ENCODE measurements at places on chromosomes 1 and 21.
A peak's percentile ranks its signal among the peaks of the same experiment; 100 is the strongest.

DNA sequence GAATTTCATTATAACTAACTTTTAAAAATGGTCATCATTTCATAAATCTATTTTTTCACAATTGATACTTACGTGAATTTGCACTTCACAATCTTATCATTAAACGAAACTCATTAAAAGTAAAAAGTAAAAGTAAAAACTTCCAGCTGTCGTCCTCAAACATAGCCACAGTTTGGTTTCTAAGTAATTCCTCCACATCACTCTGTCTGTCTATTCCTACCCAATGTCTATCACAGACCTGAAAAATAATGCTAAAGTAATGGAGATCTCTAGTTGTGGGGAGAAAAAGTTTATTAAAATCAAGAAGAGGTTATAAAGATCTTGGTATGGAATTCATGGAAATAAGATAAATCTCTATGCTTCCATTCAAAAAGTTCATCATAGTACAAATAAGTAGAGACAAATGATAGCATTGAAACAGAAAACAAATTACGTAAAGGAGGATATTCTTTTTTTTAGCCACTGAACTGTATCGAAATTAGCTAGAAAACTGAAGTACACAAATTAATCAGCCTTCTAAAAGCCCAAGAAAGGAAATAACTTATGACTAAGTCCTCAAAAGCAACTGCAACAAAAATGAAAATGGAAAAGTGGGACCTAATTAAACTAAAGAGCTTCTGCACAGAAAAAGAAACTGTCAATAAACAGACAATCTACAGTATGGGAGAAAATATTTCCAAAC is 148.6 kb downstream of the TIAM1 start:
- DNase-seq = no peak

GRCh38 chr1:98410082-98410481 is 251.4 kb upstream of the SNX7 start:
- DNase-seq = no peak

DNA sequence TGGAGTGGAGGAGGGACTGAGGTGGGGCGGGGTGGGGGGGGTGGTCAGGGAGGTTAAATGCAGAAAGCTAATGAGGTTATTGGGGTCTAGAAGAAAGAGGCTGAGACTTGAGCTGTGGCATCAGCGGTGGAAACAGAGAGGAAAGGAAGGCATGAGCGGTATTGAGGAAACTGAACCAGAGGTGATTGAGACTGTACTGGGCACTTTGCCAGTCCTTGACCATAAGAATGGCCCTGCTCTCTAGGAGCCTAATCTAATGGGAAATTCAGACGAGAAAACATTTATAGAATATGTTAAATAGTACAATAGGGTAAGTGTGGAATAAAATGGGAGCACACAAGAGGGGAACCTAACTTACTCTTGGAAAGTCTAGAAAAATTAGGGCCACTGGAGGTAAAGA is 23.7 kb downstream of the SLC44A3 start:
- DNase-seq = no peak

DNA sequence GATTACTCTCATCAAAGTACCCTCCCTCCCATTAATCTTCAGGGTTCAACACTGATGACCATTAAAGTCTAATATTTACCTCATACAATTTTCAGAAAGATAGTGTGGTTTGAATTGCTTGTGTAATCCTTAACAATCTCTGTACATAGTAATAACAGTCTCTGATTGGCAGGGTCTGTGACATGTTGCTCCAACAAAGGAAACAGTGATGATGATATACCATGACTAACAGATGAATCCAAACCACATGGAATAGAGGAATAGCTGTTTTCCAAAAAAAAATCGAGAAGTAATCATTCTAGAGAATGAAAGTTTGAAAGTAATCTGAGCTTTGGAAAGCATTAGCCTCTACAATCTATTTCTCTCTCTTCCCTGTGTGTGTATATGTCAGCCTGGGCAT is 610.1 kb upstream of the NEGR1 start:
- DNase-seq = no peak

- DNase-seq = no peak
Measured at GRCh38 chr1:230754796-230755195, 7.6 kb downstream of the CAPN9 start.

DNA sequence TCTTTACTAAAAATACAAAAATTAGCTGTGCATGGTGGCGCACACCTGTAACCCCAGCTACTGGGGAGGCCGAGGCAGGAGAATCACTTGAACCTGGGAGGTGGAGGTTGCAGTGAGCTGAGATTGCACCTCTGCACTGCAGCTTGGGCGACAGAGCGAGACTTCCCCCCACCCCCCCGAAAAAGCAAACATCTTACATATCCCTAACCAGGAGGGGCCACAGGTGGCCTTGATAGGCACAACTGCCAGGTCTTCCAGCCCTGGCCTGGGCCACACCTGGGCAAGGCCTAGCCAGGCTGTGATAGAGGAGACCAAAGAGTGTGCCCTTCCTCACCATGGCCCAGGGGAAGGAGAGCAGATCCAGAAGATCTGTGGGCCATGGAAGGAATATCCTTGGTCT is 28.6 kb upstream of the POU3F1 start:
- no peak for DNase-seq

- DNase-seq = no peak
Measured at GRCh38 chr1:243956450-243956849, 94.6 kb upstream of the ZBTB18 start.

- DNase-seq = no peak
Measured at GRCh38 chr1:5981009-5981380, 11.2 kb downstream of the NPHP4 start.

- no peak for DNase-seq
Measured at GRCh38 chr1:167617153-167618147, 12.6 kb upstream of the RCSD1 start.

DNA sequence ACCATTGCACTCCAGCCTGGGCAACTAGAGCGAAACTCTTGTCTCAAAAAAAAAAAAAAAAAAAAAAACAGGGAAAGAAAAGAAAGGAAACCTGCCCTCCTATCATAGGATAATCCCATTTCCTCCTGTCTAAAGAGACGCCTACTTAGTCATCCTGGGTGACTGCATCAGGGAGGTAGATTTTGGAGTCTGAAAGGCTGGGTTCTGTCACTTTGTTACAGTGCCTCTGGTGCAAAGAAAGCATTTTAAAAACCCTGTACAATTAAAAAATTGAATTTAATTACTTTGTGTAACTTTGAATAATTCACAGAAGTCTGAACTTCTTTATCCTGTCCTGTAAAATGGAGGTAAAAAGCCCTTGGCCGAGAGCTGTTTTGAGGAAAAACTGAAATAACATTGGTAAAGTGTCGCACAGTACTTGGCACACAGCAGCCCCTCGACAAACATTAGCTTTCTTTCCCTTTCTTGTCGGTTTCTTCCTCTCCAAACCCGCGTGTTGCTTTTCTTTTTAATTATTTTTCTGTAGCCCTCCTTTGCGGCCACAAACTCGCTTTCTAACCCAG is 657 bp upstream of the HDAC1 start:
- DNase-seq = no peak

- no peak for DNase-seq
Measured at GRCh38 chr1:113676524-113676923, 82.8 kb downstream of the PHTF1 start.

- no peak for DNase-seq
Measured at GRCh38 chr1:94713472-94714141, 106.5 kb upstream of the SLC44A3 start.

DNA sequence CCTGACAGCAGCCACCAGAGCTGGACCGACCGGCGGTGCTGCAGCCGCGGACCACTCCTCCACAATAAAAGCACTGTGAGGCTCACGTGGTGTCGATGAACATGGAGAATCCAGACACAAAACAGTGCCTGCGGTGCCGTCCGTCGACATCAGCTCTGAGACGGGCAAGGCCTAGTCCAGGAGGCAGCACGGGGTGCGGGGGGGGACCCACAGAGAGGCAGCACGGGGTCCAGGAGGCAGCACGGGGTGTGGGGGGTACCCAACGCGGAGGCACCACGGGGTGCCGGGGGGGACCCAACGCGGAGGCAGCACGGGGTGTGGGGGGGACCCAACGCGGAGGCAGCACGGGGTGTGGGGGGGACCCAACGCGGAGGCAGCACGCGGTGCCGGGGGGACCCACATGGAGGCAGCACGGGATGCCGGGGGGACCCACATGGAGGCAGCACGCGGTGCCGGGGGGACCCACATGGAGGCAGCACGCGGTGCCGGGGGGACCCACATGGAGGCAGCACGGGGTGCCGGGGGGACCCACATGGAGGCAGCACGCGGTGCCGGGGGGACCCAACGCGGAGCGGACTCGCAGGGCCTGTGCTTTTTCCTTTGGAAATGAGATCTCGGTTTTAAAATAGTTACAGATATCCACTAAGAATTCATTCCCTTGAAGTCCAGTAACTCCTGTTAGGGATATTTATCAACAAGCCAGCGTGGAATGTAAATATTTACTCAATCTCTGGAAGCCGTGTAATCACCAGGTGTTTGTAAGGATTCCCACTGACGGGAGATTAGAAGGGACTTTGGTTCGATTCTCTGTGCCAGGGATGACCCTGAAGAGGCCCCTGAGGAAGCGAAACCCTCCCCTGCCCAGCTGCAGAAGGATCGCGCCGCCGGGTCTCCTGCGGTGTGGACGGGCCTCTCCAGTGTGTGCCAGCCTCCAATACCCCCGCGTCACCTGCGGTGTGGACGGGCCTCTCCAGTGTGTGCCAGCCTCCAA is 52.1 kb downstream of the COL6A1 start:
- DNase-seq = no peak

DNA sequence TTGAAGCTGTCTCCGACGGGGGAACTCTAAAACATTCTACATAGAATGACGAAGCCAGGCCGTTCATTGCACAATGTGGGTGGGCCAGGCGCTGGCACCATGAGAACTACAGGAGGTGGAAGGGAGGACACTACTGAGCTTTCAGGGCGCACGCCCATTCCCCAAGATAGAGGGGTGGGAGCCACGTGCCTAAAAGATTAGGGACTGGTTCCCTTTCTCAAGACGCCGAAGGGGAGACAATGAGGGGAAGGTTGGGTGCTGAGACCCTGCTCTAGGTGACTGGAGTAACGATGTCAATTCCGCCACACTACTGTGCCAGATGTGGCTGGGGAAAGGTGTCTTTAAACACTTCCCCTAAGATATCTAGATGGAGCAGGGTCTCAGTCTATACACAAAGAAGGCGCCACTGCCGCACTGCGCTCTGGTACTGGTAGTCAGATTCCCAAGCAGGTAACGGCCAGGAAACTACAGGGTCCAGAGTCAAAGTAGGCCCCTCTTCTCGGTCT is 782 bp downstream of the CSDE1 start:
- no peak for DNase-seq

GRCh38 chr1:166915941-166916340 is 39.9 kb upstream of the TADA1 start:
- DNase-seq = no peak

- DNase-seq = peak; percentile 96
Measured at GRCh38 chr1:44807364-44808062, 362 bp upstream of the DYNLT4 start.

DNA sequence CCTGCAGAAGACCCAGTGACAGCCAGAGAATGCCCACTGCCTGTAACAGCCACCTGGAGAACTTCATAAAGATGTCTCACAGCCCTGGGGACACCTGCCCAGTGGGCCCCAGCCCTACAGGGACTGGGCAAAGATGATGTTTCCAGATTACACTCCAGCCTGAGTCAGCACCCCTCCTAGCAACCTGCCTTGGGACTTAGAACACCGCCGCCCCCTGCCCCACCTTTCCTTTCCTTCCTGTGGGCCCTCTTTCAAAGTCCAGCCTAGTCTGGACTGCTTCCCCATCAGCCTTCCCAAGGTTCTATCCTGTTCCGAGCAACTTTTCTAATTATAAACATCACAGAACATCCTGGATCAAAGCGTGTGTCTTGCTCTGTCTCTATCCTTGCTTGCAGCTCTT is 14.7 kb upstream of the PINK1 start:
- no peak for DNase-seq

DNA sequence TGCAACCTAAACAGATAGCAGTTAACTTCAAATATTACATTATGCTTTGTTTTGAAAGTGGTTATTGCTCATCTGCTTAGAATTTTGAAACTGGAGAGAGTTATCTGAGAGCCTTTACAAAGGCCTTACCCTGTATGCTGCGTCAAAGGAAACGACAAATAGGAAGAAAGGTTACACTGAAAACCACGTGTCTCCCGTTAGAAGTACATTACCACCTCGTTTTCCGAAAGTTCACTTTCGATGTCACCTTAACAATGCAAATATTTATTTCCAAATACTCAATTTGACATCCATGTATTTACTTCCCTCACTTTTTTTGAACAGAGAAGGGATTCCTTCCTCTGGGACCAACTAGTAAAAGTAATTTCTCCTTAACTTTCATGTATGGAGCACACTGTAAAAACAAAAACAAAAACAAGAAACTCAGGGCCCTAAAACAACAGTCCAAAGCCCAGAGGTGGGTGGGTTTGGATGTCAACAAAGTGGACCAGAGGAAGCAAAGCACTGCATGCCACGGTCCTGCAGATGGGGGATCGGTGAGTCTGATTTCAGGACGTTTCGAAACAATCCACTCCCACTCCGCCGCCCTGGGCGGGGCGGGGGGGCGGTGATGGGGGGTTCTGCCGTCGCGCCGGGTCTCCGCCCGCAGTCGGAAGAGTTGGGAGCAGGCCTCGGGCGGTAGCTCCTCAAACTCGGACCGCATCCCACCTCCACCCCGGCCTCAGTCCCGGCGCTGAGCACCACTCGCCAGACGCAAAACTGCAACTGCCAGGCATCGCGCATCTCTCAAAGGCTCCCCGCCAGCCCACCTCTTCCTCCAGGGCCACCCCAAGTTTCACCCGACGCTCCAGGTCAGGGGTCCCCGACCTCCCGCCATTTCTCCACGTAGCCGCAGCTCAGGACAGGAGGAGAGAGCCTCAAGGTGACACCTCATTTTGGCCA is 841 bp downstream of the ADSS2 start:
- DNase-seq = peak; percentile 40

GRCh38 chr1:160144921-160145320 is 6.5 kb upstream of the ATP1A4 start:
- DNase-seq = no peak
